ENCODE measurements at places on chromosomes 1 and 21.
A peak's percentile ranks its signal among the peaks of the same experiment; 100 is the strongest.

- no peak for DNase-seq
- H3K27ac ChIP-seq, result no peak overlapping the region
- H3K4me1 ChIP-seq, result no peaks in the 10 kb centered on the region
- no peaks in the 10 kb centered on the region for H3K27me3 ChIP-seq
- peaks cover 83% of the 10 kb centered on the region for H3K36me3 ChIP-seq
Observed at GRCh38 chr1:214623430-214623829, 20.4 kb downstream of the CENPF start.

GRCh38 chr1:178869119-178869697 lies 1.7 kb downstream of the ANGPTL1 start:
- H3K4me1 ChIP-seq, result peaks cover 10% of the 10 kb centered on the region
- H3K27me3 ChIP-seq, result no peaks in the 10 kb centered on the region
- no peak overlapping the region for H3K4me3 ChIP-seq

DNA sequence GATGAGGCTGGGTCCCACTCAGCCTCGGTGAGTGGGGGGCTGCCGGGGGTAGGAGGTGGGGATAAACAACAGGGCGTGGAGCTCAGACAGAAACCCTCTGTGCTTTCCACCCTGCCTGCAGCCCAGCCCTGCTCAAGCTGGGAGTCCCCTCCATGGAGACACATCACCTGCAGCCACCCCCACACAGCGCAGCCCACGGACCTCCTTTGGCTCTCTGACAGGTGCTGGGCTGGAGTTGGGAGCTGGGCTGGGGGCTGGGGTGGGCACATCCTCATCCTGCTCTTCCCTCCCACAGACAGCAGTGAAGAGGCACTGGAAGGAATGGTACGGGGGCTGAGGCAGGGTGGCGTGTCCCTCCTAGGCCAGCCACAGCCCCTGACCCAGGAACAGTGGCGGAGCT lies 1.9 kb upstream of the CATSPER4 start:
- H3K27ac ChIP-seq, result no peak overlapping the region
- H3K27me3 ChIP-seq, result no peaks in the 10 kb centered on the region
- peaks cover 5% of the 10 kb centered on the region for H3K36me3 ChIP-seq
- no peaks in the 10 kb centered on the region for H3K4me1 ChIP-seq

GRCh38 chr1:244863491-244864252 lies 671 bp downstream of the HNRNPU start:
- H3K4me3 ChIP-seq, result peak overlapping the region; percentile 93
- peak overlapping the region; percentile 98 for H3K27ac ChIP-seq
- peaks cover 39% of the 10 kb centered on the region for H3K36me3 ChIP-seq
- no peak for DNase-seq

GRCh38 chr1:85857991-85858390 lies 149.8 kb upstream of the ZNHIT6 start:
- no peaks in the 10 kb centered on the region for H3K4me1 ChIP-seq
- no peak overlapping the region for H3K4me3 ChIP-seq
- no peaks in the 10 kb centered on the region for H3K36me3 ChIP-seq
- no peak overlapping the region for H3K27ac ChIP-seq
- H3K27me3 ChIP-seq, result no peaks in the 10 kb centered on the region

DNA sequence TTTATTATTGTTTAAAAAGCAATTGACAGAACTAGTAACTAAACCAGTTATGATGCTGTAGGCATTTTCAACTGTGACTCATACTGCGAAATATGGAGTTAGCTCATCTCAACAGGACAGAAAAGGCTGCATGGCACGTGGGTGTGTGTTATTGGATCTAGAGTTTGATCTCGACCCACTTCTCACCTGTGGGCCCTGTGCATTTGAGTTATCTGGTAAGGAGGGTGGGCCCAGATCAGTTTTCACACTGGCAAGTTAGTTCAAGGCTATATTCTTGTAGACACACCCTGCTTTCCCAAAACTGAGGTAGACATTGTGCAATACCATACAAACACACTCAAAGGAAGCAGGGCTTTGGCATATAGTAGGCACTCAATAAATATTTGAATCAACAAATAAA lies 71.3 kb upstream of the PRDX6 start:
- no peak overlapping the region for H3K27ac ChIP-seq
- H3K4me3 ChIP-seq, result no peak overlapping the region
- no peaks in the 10 kb centered on the region for H3K27me3 ChIP-seq
- H3K4me1 ChIP-seq, result no peaks in the 10 kb centered on the region
- DNase-seq, result no peak

DNA sequence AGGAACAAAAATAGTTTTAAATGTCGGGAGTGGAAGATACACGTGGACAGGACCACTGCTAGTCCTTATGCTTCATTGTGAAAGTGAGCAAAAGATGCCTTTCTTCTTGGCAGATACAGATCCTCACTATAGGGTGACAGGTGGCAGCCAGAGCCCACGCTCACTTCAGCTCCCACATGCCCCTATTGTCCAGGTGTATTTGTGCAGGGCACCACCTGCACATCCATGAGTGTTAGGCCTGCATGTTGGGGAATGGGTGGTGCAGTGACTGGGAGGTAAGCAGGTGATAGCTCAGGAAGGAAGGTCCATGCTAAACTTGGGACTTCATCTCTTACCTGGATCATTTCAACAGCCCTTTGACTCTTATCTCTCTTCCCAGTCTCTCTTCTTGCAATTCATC lies 27.4 kb downstream of the SLC5A9 start:
- H3K27ac ChIP-seq, result no peak overlapping the region
- no peak overlapping the region for H3K4me3 ChIP-seq
- H3K36me3 ChIP-seq, result peaks cover 7% of the 10 kb centered on the region
- H3K27me3 ChIP-seq, result no peaks in the 10 kb centered on the region
- H3K4me1 ChIP-seq, result peaks cover 11% of the 10 kb centered on the region
- DNase-seq, result no peak

DNA sequence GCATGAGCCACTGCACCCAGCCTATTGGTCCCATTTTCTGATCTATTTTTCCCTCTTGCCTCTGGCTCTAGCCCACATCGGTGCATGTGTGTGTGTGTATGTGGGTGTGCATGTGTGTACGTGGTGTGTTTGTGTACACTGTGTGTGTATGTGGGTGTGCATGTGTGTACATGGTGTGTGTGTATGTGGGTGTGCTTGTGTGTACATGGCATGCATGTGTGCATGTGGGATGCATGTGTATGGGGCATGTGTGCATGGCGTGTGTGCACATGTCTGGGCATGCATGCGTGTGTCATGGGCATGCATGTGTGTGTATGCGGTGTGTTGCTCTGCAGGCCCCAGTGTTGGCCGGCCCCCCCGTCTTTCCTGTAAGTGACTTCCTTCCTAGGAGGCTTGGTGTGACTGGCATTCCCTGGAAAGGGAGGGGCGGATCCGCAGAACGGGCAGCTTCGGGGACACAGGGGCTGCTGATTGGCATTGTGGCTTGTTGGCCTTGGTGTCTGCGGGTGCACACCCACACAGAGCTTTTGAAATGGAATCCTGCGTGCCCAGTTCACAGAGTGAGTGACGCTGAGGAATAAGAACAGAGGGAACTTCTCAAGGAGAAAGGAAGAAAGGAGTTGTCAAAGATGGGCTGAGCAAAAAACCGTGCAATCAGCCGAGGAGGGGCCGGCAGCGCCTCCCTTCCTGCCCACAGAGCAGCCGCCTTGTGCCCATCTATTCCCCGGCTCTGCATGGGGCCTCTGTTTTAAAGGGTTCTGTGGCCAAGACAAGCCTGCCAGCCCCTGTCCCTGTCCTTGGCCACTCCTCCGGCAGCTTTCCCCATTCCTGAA lies 8.0 kb downstream of the PDXK start:
- H3K4me1 ChIP-seq, result no peaks in the 10 kb centered on the region
- peak overlapping the region; percentile 24 for H3K27ac ChIP-seq
- H3K27me3 ChIP-seq, result no peaks in the 10 kb centered on the region
- peak; percentile 47 for DNase-seq
- no peak overlapping the region for H3K4me3 ChIP-seq

DNA sequence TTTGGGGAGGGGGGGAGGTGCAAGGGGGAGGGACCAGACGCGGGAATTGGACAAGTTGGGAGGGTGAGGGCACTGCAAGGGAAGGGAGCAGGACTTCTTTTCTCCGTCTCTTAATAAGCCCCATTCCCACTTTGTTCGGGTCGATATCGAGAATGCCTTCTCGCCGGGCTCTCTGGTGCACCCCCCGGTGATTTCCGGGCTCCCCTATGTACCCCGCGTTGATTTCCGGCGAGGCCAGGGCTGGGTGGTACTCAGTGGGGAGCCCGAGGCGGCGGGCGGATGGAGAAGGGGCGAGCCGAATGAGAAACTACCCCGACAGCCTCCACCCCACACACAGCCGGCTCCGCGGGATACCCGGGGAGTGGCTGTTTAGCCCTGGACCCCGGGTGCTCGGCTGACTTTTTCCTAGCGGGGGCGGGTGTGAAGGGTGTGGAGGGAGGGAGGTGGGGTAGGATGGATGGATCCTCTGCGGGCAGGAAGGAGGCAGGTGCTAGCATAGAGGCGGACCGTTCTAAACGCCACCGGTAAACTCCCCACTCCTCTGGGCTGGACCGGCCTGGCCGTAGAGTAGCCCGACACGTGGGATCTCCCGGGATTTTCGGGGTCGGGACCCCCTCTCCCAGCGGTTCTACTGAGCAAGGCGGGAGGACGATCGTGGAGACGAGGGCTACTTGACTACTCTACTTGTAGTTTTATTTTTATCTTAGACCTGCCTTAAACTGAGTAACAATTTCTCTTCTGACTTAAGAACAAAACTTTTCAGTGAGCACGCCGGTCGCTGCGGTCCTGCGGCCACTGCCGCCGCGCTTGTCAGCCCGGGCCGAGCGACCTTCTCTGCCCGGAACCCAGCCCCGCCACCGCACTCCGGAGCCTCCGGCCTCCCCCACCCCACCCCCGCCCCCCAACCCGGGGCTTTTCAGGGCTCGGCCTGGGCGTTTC lies 1.0 kb downstream of the RNF220 start:
- H3K27ac ChIP-seq, result no peak overlapping the region
- peaks cover 10% of the 10 kb centered on the region for H3K4me1 ChIP-seq
- DNase-seq, result peak; percentile 77
- H3K27me3 ChIP-seq, result peaks cover 64% of the 10 kb centered on the region
- H3K36me3 ChIP-seq, result no peaks in the 10 kb centered on the region
- peak overlapping the region; percentile 81 for H3K4me3 ChIP-seq

DNA sequence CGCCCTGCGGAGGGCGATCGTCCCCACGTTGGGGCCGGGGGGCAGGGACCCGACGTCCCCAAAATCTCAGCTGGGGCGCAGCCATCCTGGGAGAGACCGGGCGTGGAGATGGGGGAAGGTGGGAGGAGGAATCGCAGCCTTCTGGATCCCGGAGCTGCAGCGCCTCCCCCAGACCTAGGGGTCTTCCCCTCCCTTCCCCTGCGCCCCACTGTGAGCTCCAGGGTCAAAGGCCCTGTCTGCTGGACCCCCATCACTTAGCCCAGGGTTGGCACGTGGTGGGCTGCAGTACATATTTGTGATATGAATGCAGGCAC lies 90.2 kb upstream of the VAMP3 start:
- peak; percentile 73 for DNase-seq
- H3K4me3 ChIP-seq, result peak overlapping the region; percentile 73
- no peaks in the 10 kb centered on the region for H3K36me3 ChIP-seq
- peaks cover 17% of the 10 kb centered on the region for H3K27me3 ChIP-seq
- peak overlapping the region; percentile 98 for H3K27ac ChIP-seq

- DNase-seq, result no peak
- no peaks in the 10 kb centered on the region for H3K4me1 ChIP-seq
- no peak overlapping the region for H3K4me3 ChIP-seq
- no peak overlapping the region for H3K27ac ChIP-seq
Observed at GRCh38 chr21:33769057-33769456, 126.8 kb downstream of the ITSN1 start.

DNA sequence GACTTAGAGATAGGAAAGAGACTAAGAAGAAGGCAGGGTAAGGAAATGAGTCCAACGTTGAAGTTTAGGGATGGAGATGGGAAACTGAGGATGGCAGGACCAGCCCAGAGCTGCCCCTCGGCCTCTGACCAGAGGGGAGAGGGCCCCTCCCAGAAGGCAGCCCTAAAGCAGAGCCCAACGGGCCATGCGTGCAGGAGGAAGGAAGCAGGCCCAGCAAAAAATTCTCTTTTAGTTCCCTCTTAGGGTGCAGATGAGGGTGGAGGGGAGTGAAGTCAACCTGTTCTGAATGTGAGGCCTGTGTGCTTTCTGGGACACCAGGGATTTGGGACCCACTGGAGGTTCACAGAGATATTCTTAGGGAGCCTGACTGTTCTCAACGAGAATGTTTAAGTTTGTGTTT lies 225.4 kb downstream of the RHOU start:
- no peak overlapping the region for H3K27ac ChIP-seq
- no peak overlapping the region for H3K4me3 ChIP-seq
- no peaks in the 10 kb centered on the region for H3K27me3 ChIP-seq
- DNase-seq, result peak; percentile 14
- peaks cover 12% of the 10 kb centered on the region for H3K4me1 ChIP-seq

DNA sequence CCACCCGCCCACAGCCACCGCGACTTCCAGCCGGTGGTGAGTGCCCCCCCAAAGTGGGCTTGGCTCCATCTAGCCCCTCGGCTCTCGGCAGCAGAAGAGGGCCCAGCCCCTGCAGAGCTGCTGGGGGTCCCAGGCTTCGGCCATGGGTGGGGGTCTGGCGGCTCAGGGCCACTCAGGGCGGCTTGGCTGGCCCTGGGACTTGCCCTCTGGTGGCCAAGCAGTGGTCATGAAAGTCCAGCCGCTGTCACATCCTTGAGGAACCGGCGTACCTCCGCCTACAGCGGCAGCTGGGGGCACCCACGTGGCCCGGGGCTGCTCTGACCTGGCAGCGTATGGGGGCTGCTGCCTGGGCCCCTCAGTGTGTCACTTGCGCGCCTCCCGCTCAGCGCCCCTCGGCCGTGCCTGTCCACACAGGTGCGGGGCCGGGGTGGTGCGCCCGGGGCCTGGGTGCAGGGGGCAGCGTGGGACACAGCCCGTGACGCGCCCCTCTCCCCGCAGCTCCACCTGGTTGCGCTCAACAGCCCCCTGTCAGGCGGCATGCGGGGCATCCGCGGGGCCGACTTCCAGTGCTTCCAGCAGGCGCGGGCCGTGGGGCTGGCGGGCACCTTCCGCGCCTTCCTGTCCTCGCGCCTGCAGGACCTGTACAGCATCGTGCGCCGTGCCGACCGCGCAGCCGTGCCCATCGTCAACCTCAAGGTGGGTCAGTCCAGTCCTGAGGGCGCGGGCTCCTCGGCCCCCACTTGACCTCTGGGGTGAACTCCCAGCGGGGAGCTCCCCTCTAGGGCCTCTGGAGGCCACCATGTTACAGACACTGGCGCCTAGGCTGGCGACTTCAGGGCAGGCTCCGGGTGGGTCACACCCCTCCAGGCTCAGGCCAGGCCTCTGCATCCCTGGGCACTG lies 32.4 kb downstream of the SLC19A1 start:
- no peaks in the 10 kb centered on the region for H3K27me3 ChIP-seq
- H3K27ac ChIP-seq, result no peak overlapping the region
- DNase-seq, result peak; percentile 76
- H3K4me1 ChIP-seq, result no peaks in the 10 kb centered on the region

GRCh38 chr1:239386453-239387303 lies at the start of gene CHRM3:
Gene CHRM3 (plus strand): TSS chr1:239386568. CDS start chr1:239907452, 520,884 bp downstream.
- no peaks in the 10 kb centered on the region for H3K4me1 ChIP-seq
- H3K36me3 ChIP-seq, result no peaks in the 10 kb centered on the region
- H3K27ac ChIP-seq, result no peak within 1 kb of the TSS

- no peaks in the 10 kb centered on the region for H3K36me3 ChIP-seq
- H3K4me1 ChIP-seq, result no peaks in the 10 kb centered on the region
- DNase-seq, result no peak
- H3K4me3 ChIP-seq, result no peak overlapping the region
- no peak overlapping the region for H3K27ac ChIP-seq
Observed at GRCh38 chr1:56061824-56062223, 517.5 kb downstream of the PLPP3 start.

Data from endodermal cell (in vitro differentiated cells).